ENCODE measurements at places on chromosomes 13 and 19.

DNA sequence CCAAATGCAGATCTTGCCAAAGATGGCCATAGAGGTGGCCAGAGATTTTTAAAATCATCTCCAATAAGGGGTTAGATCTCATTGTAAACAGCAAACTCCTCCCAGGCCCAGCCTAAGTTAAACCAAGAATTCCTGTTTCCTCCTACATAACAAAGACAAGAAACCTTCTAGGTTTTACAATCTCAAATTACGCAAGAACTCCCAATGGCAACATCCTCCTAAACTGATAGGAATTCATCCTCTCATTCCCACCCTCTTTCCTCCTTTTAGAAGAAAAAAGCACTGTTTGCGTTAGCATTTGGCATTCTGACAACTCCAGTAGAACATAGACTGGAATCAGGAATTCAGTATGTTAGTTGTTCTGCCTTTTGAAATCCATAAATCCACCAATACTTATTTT, 14.6 kb downstream of the PROSER1 start:
- no peak for DNase-seq

DNA sequence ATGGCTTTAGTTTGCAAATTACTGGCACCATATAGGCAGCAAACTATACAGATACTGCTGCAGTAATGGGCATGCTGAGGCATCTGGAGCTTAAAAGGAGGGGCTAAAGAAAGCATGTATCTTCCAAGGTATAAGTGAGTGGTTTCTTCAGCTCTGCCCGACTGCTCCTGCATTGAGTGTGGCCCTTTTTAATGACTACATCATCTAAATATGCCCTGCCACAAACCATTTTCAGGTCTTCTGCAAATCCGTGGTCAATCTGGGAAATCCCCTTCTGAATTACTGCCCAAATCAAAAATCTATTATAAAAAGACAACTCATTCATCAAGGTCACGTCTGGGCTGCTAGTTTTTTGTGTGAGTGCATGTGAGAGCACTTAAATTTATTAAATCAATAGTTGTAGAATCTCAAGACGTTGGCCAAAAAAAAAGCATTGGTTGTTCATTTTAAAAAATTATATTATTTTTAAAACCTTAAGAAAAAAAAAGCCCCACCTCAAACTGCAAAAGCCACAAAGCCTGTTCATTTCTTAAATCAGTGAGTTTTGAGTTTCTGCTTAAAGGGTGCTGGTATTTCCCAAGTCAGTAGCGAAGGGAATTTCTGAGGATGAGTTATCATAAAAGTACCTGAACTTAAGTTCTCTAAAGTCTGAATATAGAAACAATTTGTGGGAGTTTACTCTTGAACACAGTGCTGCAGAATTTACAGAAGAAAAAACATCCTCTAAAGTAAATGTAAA, 16.3 kb downstream of the LCP1 start:
- no peak for DNase-seq

DNA sequence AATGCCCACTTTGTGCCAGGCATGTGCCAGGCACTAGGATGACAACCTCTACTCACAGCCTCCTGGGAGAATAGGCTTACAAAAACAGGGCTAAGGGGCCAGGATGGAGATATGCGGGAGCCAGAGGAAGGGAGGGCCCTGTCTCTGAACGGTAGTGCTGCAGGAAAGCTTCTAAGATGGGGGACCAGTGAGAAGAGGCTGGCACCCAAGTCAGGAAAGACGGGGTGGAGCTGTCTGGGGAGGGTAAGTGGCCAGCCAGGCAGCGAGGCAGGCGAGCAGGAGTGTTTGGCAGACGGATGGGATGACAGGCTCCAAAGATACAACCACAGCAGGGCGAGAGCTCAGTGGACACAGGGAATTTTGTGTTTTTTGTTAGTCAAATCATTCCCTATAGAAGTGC, 44.7 kb upstream of the GPI start:
- no peak for DNase-seq

GRCh38 chr19:3469638-3470499, 10.5 kb downstream of the SMIM24 start:
- DNase-seq: no peak

DNA sequence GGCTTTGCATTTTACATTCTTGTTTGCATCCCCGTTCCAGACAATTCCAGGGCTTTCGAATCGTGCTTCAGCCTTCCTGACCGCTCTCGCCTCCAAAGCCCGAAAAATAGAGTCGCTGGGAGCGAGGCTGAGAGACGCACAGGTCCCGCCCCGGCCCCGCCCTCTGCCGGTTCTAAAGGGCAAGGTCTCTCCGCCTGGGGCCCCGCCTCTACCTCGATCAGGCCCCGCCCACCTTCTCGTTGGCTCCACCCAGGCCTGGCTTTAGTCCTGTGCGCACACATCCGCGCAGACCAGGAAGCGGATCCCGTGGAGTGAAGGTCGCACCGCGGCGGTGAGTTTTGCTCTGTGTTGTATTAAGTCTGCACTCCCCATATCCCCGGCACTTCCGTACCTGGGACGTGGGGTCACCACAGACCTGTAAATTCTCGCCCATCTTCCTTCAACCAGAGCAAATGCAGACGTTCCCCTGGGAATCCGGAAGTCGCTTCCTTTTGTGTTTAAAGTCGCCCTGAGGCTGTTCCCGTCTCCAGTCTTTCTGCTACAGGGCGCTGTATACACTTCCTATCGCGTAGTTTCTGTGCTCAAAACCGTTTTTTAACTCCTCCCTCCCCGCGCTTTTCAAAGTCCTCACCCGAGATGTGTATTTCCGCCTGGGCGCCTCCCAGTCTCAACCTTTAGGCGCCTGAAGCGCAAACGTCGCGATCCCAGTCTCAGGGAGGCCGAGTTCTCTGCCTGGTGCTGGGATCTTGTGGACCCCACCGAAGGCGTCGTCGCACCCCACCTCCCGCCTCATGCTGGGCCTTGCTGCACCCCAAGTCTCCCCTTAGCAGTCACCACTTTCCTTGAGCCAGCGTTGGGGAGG, at the start of gene ZNF701:
TSS of gene ZNF701 (plus strand) at position 288 of the 862 bp plus-strand sequence. CDS start 3,861 bp downstream, outside the sequence.
- peak; percentile 68 for DNase-seq

DNA sequence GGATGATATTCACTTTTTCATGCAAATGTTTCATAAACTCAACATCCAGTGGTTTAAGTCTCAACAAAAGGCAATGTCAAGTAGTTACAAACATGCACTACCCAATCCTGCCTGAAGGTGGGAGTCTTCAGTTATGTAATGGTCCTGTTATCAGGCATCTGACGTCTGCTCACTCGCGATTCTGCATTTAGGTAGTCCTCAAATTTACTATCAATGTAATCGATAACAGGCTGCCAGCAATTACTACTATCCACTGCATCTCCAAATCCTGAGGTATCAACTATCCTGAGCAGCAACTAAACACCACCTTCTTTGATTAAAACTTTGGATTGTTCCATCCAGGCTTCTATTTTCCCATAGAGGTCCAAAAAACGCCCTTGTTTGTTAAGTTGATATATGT, 51.2 kb downstream of the NLRP12 start:
- DNase-seq: peak; percentile 15
